ENCODE measurements at places on chromosomes 7 and 10.

GRCh38 chr10:28354511-28354910, 51.6 kb upstream of the MPP7 start:
- no peak for DNase-seq

DNA sequence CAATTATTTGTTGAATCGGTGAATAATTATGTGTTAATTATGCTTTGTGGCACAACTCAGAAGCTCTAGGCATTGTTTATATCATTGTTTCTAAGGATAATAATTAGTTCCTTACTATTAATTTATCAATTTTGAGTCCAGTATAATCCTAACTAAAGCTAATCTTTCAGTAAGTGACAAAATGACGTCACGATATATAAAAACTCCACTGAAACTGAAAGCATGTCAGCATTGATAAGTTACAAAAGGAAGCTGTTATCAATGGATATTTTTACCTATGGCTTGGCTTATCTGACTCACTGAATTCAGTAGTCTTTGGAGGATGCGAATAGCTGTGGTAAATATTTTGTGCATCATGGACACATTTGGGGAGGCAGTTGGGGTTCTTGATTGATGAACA, 793.1 kb downstream of the NXPH1 start:
- DNase-seq, result no peak

DNA sequence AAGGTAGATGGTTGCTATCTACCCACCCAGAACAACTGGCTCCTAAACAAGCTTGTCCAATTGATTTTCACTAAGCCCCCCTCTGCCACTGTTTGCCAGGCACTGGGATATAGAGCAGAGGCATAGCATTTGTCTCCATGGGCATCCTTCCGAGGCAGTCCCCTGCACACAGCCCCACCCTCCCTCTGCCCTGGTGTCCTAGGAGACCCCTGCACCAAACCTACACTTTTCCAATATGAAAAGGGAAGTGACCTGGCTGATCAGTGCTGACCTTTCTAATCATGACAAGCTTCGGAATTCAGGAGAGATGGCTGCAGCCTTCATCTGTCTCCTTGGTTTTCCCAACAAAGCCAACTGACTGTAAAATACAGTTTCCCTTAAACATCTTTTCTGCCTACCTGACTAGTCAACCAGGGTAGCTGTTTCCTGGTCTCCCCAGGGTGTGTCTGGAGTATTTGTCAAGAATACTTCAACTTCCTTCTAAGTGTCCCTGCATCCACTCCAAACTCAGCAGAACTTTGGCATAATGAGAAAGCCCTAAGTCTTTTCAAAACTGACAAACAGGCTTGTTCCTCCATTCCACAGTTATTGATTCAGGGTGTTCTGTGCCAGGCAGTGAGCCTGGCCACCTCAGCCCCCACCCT, 7.6 kb upstream of the SLC18A3 start:
- DNase-seq, result no peak

DNA sequence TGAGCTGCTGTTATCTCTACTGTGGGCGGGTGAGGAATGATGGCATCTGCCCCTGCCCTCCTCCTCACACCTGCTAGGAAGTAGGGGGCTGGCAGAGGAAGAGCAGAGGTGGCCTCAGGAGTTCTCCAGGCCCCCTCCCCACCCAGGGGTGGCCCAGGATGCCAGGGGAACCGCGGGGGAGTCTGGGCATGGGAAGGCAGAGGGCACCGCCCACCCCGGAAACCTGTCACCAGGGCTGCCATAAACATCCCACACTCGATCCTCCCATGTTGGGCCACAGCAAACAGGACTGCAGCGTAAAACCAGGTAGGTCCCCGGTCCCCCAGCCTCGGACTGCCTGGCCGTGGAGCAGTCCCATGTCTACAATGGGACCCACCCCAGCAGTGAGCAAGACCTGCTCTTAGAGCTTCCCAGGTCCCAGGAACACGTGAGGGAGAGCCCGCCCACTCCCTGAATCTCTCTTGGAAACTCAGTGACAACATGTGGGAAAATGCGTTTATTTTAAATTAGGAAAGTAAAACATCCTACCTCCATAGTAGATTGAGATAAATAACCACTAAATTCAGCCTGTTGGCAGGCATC, 23.4 kb downstream of the EBF3 start:
- DNase-seq, result no peak

- DNase-seq, result no peak
Observed at GRCh38 chr10:22690158-22690557, 24.2 kb downstream of the PIP4K2A start.

DNA sequence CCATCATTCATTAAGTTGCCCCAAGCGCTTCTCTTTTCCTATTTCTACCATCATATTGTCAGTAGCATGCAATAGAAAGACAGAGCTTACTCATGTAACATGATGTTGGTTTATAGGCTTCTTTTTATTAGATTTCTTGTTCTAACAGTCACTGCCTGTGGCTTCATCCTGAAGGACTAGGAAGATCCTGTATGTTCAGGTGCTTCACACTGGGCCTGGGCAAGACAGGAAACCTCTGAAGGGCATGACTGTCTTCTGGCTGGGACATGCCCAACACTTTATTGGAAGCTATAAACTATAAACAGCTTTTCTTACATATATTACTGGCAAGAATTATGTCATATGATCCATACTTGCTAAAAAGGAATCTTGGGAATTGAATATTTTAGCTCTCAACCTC, 258.4 kb upstream of the AKR1E2 start:
- no peak for DNase-seq

Data from stimulated activated CD8-positive, alpha-beta memory T cell treated with anti-CD3 and anti-CD28 coated beads, Interleukin-7, amount 100 ng/mL, for 24 hours (primary cell).